ENCODE measurements at places on chromosomes 1 and 21.

GRCh38 chr1:3714284-3714741 is 37.9 kb upstream of the CCDC27 start:
- DNase-seq, result no peak

DNA sequence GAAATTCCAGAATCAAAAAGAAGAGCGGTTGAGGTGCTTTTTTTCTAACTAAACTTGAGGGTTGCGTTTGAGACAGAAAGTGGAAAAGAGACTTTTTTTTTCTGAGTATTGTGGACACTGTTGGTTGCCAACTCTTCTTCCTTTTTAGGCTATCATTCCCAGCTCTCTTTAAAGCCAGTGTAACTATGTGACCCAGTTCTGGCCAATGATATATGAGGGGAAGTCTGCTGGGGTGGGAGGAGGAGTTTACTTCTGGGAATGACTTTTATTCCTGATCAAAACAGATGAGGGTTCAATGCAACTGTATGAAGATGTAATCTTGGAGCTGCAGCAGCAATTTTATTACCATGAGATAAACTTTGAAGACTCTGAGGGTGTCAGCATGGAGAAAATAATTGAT is 17.3 kb upstream of the NMNAT2 start:
- no peak for DNase-seq

GRCh38 chr1:165686121-165686970 is 12.0 kb downstream of the ALDH9A1 start:
- no peak for DNase-seq

DNA sequence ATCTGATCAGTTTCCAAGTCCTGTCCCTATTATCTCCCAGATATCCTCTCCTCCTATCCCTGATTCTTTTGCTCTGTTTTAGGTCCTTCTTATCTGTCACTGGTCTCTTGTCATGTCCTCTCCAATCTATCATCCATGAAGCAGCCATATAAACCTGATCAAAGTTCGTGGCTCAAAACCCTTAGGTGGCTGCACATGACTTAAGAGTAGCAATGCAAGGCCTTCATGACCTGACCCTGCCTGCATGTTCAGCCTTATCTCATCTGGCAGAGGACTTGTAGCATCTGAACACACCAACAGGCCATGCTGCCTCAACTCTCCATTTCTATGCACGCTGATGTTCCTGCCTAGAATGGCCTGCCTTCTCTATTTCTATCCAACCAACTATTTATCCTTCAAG is 65.2 kb downstream of the NOS1AP start:
- DNase-seq, result no peak

GRCh38 chr1:21663951-21664805 is 5.0 kb downstream of the RAP1GAP start:
- no peak for DNase-seq

- peak; percentile 36 for DNase-seq
Observed at GRCh38 chr1:91402023-91402422, 2.6 kb downstream of the HFM1 start.

DNA sequence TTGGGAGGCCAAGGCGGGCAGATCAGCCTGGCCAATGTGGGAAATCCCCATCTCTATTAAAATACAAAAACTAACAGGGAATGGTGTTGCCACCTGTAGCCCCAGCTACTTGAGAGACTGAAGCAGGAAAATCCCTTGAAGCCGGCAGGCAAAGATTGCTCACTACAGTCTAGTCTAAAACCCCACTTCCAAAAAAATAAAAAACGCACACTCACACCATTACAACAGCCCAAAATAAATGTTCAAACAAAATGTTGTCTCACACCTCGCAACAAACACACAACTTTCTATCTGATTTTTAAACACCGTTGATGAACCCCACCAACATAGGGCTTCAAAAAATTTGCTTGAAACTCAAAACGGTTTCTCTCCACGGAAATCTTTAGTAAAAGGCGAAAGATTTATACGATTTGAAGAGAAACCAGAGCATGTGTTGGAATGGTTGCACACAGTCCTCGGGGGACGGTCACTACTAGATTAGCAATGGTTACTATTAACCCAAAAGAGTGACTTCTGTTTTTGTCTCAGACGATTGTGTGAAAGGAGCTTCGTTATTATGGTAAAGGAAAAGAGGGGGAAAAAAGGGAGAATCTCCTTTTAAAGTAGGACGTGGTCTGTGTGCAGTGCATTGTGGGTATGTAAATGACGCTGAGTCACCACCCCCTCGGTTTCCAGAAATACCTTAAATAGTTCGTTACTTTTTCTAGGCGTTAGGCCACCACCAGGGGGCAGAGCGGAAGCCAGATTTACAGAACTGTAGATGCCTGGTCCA is at the start of gene RNU5D-1:
TSS of gene RNU5D-1 (minus strand) at position 430 of the 772 bp plus-strand sequence.
- DNase-seq, result peak; percentile 92

DNA sequence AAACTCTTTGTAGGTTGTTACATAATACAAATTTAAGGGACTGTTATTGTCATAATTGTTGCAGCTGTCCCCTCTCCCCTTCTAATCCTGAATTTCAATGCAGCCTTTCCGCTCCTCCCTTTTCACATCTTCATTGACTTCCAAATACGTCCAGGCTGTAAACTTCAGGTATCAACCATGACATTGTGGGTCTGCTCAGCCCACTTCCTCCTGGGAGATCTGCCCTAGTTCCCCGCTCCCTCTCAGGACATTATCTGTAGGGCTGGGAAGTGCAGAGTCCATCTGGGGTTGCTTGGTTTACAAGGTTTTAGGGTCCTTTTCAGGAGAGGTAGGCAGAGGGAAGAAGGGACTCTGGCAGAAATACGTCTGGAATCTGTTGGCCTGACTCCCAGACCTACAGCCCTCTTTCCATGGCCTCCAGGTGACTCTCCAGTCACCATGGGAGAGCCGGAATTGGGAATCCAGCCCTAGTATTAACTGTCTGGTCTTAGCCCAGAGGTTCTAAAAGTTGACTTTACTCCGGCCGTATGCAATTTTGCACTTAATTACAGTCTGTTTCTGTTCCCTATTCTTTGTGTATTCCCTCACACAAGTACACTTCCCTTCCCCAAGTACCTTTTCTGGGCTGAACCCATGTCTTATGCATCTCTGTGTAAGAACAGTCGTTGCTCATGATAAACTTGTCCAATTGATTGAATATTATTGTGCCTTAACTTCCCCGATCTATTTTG is 4.7 kb upstream of the DENND2D start:
- DNase-seq, result no peak

- DNase-seq, result peak; percentile 92
Observed at GRCh38 chr1:6785728-6786505, 663 bp downstream of the CAMTA1 start.

GRCh38 chr1:33341190-33341589 is 20.3 kb upstream of the A3GALT2 start:
- no peak for DNase-seq

- DNase-seq, result peak; percentile 27
Observed at GRCh38 chr1:214362188-214362882, 81.4 kb downstream of the SMYD2 start.

DNA sequence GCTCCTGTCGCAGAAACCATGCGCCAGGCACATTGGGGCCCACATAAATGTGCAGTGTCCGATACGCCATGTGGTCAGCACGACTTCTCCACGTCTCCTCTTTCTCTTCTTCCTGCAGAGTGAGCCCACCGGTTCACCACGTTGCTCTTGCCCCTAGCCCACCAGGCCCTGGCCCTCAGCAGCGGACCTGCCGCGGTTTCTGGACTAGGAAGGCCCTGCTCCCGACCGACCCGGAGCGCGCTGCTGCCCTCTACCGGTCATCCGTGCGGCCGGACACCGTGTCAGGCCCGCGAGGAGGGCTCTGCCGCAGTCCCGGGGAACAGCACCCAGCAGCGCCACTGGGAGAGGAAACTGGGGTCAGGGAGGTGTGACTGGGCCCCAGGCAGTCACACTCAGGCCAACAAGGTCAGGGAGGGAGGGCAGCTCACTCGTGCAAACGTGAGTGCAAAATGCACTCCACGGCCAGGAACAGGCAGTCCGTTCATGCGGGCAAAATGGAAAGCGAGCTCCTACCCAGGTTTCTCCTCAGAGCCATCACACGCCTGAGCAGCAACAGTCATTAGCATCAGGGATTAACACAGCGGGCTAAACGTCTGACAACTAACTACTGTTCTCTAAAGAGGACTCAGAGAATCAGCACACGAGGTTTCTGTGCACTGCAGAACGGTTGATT is 13.7 kb downstream of the TLR5 start:
- DNase-seq, result peak; percentile 91

- no peak for DNase-seq
Observed at GRCh38 chr1:154912755-154913154, 23.8 kb downstream of the PMVK start.

DNA sequence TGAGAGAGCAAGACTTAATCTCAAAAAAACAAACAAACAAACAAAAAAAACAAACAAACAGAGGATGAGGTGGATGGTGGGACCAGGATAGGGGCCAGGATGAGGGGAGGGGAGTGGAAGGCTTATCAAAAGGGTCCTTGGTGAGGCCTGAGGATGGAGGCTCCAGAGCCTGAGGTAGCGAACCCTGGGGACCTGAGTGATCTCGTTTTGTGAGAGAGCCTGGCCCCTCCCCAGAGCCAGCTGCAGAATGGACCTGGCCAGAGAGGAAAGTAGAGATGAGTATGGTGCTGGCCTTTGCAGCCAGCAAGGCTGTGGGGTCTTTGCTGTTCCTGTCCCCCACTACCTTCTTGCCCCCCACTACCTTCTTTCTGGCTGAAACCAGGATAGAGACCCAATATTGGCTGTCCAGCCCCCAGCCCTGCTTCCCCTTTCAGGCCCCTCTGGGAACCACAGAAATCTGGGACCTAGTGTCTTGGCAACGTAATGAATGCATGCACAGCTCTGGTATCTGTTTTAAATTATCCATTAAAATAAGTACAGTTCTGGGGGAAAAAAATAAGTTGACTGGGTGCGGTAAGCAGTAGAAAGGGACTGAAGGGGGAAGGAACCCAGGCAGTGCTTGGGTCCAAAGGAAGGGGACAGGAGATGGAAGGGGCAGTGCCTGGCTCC is 1.1 kb upstream of the LMNA start:
- peak; percentile 33 for DNase-seq

- no peak for DNase-seq
Observed at GRCh38 chr1:26556111-26556510, 26.6 kb downstream of the RPS6KA1 start.

DNA sequence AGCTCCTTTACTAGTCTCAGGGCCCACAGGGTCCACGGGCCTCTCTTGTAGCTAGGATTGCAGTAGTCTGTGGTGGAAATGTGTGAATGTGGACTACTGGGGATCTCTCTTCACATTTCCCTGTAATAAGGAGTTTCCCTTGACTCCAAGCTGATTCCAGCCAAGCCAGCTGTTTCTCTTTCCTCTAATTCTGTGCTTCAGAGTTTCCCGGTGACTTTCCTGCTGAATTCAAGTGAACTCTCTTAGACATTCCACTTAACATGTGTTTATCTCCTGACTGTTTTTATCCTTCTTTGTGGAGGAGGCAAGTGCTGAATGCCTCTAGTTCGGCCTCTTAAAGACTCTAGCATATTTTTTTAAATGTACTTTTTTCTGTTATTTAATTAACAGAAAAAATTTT is 354.0 kb upstream of the RGS18 start:
- DNase-seq, result no peak

- DNase-seq, result no peak
Observed at GRCh38 chr1:10616696-10617095, 141.9 kb downstream of the PEX14 start.

- no peak for DNase-seq
Observed at GRCh38 chr21:16262091-16262490, 532.3 kb downstream of the USP25 start.

GRCh38 chr21:18049461-18049860 is 195.2 kb upstream of the CHODL start:
- no peak for DNase-seq

DNA sequence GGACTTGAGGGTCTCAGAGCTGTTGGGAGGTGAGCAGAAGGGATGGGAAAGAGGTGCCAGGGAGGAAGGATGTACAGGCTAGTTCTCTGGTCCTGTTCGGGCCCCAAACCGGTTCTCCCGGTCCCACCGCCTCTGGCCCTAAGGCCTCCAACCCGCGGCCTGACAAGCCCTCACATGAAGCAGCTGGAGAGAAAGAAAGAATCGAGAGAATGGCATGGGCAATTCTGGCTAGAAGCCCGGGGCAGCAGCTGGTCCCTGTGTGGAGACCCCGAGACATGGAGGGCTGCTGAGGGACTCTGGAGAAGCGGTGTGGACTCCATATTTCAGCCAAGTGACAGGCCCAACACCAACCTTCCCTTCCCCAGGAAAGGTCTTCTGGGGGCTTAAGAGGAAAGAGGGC is 730 bp downstream of the CDC42SE1 start:
- peak; percentile 33 for DNase-seq

GRCh38 chr1:21220815-21221214 is 44.1 kb upstream of the EIF4G3 start:
- DNase-seq, result no peak

DNA sequence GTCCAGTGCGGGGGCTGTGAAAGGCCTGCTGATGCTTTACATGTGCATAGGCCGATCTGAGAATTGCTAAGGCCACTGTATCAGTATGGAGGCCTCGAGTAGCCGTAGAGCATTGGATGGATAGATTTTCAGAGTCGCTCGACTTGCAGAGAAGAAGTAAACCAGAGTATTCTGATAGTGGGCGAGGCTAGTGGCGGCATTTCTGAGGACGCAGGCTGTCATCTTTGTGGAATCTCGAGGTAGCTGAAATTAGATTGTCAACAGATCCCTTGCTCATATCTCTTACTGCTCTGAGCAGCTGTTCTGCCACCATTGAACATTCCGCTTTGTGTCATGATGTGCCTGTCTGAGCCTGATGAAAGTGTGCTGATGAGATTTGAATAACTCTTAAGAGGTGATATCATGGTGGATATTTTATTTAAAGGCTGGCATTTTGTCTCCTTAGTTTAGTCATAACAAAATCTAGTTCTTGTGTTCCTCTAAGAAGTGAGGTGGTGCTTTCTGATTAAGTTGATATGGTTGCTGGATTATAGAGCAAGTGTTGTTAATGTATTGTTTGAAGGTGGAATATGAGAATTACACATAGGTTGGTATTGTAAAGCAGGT is 1.5 kb downstream of the KIF1B start:
- DNase-seq, result no peak

- no peak for DNase-seq
Observed at GRCh38 chr21:35309316-35309715, 260.2 kb upstream of the RUNX1 start.

DNA sequence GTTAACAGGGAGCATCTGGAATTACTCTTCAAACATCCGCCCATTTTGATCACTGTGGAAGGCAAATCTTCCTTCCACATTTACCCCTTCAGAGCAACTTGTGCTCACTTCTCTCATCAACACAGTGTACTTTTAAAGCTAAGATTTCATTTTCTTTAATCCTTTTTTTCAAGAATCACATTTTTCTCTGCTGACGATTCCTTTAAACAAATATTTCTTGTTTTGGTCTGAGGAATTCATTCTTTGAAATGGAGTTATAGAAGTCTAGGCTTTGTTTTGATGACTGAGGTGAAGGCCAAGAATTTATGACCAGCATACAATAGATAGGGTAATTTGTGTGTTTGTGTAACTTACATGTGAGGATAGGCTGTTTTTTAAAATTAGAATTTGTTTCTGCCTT is 25.6 kb downstream of the LRRC42 start:
- no peak for DNase-seq

- DNase-seq, result peak; percentile 75
Observed at GRCh38 chr1:10451287-10451686, 1.5 kb downstream of the CORT start.

- DNase-seq, result no peak
Observed at GRCh38 chr1:199292896-199293295, 654.1 kb downstream of the PTPRC start.

- no peak for DNase-seq
Observed at GRCh38 chr1:60213253-60213652, 139.7 kb upstream of the C1orf87 start.
